ENCODE measurements at places on chromosomes 6 and 20. TPM values are rescaled to one million over a fixed set of nuclear protein-coding genes. Genes with fewer than 3 reads are reported as not detected.

PRSS35 gene
- total RNA-seq: 0.10 TPM

MRPL14 gene
- total RNA-seq: 82.0 TPM

TRIM31 gene
- not detected for total RNA-seq

CDH4 gene
- total RNA-seq: not detected

FAM217B gene
- 24.4 TPM for total RNA-seq

NKX2-2 gene
- not detected for total RNA-seq

GLP1R gene
- not detected for total RNA-seq

ARFGEF3 gene
- 1.5 TPM for total RNA-seq

APCDD1L gene
- total RNA-seq: 0.62 TPM

PFDN6 gene
- total RNA-seq: 101 TPM

SYCP2 gene
- 39.7 TPM for total RNA-seq

GFOD1 gene
- total RNA-seq: 0.62 TPM

CYP24A1 gene
- total RNA-seq: 3.0 TPM

- no peak for DNase-seq
Observed at GRCh38 chr6:113018351-113019151, 671.4 kb downstream of the RFPL4B start.

DNA sequence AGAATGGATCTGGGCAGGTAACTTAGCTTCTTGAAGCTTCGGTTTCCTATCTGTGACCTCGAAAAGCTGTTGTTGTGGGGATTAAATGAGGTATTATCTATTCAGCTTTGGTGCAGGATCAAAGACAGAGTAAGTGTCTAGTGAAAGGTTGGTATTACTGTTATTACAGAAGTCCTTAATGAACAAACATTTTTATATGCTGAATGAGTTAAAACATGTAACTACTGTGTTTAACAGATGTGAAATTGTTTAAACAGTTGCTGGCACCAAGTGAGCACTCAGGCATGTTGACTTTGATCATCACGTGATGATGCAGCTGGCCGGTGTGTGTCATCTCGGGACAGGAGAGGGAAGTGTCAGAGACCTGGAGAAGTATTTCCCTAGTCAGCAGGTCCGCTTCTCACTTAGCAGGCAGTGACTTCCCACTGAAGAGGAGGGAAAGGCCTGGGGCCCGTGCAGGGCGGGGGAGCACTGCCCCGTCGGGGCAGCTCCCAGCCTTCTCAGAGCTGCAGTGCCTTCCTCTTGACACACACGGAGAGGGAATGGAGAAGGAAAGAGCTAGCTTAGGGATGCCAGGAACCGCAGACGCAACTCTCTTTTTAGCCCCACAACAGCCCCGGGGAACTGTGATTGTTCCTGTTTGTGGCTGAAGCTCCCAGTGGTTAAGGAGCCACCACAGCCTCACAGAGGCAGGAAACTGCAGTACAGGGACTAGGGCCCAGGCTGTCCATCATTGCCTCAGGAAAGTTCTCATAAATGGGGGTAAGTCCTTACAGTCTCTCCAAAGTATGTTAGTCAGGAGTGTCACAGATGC is 18.0 kb downstream of the TUBB2A start:
- no peak for DNase-seq

DNA sequence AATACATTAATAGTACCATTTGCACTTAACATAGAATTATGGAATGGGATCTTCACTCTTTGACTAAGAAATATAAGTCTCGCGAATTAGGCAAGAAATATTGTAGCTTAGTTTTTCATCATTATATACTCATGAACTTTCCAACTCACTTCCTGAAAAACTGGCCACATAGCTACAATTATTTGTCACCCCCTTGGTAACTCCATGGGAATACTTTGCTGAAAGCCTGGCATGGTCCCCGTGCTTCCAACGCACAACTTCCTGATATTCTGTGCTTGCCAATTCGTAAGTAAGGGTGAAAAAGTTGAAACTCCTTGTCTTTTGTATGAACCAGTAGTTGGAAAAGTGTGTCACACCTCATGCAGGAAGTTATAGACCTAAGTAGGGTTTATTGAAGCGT is 23.7 kb upstream of the HLA-DQA1 start:
- DNase-seq: no peak

- DNase-seq: no peak
Observed at GRCh38 chr20:2468581-2469407, 1.8 kb downstream of the SNRPB start.

DNA sequence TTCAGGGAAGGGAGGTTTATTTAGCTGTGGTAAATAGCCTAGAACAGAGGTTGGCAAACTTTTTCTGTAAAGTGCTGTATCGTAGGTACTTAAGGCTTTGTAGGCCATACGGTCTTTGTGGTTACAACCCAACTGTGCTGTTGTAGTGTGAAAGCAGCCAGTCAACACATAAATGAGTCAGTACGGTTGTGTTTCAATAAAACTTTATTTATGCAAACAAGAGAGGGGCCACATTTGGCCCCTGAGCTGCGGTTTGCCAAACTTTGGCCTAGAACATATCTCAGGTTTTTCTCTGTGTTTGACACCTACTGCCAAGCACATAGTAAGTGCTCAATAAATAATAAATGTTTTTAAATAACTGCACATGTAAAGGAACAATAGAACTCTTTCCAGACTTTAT is 102.2 kb downstream of the RNF144B start:
- DNase-seq: no peak

DNA sequence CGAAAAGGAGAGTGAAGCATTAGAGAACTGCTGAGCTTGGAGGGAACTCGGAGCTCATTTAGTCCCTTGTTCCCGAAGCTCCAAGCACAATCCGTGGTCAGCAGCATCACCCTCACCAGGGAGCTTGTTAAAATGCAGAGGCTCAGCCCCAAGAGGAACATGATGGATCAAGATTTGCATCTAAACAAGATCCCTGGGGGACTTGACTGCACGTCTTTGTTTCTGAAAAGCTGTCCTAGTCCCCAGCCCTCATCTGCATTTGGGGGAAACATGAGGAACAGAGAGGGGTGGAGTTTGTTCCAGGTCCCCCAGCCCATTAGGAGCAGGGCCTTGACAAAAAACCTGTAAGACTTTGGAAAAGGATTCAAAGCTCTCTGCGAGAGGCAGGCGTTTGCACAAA is 4.1 kb upstream of the LBP start:
- no peak for DNase-seq

- no peak for DNase-seq
Observed at GRCh38 chr6:626236-626635, 30.7 kb downstream of the HUS1B start.

DNA sequence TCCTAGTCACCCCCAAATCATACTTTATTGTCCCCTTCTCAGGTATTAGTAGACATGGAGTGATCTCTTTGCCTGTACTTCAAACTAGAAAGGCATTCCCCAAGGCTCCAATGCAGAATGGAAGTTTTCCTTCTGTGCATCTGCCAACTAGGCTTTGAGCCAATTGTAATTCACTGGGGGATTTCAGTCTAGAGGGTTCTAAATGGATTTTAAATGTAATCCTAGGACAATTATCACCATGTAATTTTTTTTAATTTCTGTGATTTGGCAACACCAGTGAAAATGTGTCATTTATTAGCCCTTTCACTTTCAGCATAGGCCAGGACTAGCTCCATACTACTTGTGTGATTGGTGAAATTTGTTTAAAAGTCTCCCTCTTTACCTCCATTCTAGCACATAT is 557.6 kb upstream of the MARCKS start:
- DNase-seq: no peak

GRCh38 chr6:69895396-69895795 is 29.0 kb downstream of the COL19A1 start:
- DNase-seq: no peak

- DNase-seq: no peak
Observed at GRCh38 chr6:53136000-53136609, 12.5 kb downstream of the GCM1 start.

GRCh38 chr6:81086991-81087390 is 665.5 kb downstream of the TENT5A start:
- DNase-seq: no peak

GRCh38 chr6:54907355-54907754 is 60.8 kb downstream of the FAM83B start:
- DNase-seq: no peak

DNA sequence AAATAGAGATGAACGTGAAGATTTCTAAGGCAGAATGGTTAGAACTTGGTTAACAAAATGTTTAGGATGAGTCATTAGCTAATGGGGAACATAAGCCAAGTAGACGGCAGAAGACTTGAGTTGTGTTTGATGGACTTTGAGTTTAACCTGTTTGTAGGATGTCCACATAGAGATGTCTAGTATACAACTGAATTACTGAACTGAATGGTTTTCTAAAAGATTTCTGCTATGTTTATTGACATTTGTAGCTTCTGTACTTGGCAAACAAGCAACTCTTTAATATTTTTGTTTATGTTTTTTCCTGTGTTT is 54.5 kb upstream of the DYNLRB1 start:
- no peak for DNase-seq

DNA sequence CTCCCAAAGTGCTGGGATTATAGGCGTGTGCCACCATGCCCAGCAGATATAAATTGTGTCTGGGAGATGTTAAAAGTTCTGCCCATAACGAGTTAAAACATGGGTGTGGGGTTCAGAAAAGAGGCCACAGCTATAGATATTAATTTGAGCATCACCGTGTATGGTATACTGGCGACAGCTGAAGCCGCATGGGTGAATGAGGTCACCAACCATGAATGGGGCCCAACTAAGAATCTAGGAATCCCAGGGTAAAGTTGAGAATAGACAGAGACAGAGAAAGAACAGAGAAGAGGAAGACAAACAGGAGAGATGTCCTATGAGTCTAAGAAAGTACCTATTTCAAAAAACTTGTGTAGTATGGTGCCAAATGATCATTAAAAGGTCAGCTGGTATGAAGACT is 50.9 kb downstream of the ILRUN start:
- no peak for DNase-seq

DNA sequence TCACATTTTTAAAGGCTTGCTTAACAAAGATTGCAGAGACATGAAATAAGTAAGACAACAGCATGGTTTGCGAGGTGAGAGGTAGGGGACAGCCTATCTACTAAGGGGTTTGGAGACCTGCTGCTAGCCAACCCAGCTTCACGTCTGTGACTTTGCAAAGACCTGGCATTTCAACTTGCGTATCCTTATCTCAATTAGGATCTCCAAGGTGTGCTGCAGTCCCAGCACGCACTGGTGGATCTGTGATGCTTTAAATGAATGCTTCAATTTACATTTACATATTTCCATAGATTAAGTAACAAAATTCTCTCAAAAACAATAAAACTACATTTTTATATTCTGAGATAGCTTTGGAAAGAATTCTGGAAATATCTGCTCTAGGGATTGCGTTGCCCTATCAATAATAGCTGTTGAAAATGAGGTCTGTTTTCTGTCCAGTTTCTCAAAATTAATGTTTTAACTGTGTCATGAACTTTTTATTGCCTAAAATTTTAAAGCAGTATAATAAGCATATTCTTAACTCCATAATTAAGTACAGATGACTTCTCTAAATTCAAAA is 124.4 kb upstream of the EDN1 start:
- no peak for DNase-seq

DNA sequence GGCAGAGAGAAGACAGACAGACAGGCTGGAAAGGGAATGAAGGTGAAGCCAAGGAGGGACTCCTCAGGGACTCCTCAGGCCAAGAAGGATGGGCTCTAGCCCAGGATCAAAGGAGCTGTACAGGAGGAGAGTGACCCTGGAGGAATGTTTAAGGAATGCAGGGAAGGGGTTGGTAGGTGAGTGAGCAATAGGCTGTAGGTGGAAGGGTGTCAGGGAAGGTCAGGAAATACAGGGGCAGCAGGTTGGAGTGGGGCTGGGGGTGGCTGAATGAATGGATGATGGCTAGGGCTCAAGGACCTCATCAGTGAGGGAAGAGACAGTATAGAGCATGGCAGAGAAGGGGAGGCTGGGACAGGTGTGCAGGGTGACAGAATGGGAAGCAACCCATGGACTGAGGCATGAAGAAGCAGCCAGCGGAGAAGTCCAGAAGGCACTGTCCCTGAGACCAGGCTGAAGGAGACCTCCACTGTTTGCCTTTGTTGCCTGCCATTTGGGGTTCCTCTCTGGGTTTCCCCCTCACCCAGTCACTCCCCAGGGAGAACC is 13.2 kb downstream of the SYNGAP1 start:
- no peak for DNase-seq

- no peak for DNase-seq
Observed at GRCh38 chr6:34638834-34639736, 57.5 kb downstream of the ILRUN start.

DNA sequence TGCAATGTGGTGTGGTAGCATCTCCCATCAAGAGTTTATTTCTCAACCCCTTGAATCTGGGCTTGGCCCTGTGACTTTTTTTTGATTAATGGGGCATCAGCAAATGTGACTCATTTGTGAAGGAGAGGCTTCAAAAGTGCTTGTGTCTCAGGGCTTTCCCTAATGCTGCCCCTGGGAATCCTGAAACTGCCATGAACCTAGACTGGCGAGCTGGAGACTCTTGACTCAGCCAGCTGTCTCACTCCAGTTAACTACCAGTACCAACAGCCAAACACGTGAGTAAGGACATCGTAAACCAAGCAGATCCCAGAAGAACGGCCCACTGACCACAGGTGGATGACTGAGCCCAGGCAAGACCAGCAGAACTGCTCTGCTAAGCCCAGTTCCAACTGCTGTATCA is 72.8 kb upstream of the ADTRP start:
- no peak for DNase-seq

- no peak for DNase-seq
Observed at GRCh38 chr6:120816794-120817193, 517.5 kb downstream of the TBC1D32 start.

- DNase-seq: peak; percentile 53
Observed at GRCh38 chr6:152552616-152553209, 84.4 kb downstream of the SYNE1 start.

- peak; percentile 39 for DNase-seq
Observed at GRCh38 chr20:12012241-12013222, 94.8 kb downstream of the BTBD3 start.

DNA sequence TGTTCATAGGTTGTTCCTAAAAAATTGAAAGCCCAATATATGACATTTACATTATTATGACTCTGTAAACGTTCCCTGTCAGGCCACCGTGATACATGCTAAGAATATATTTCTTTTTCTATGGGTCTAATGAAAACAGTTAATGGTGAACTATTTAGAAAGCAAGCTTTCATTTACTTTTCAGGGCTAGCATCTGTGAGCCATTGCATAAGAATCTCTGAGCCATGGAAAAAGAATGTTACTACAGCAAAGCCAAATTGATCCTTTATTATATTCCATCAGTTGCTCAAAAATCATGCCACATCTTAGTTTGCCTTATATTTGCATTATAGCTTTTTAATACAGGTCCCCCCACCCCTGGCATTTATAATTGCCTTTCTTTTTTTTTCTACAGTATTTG is 275.5 kb downstream of the ZFAND3 start:
- peak; percentile 13 for DNase-seq

- DNase-seq: no peak
Observed at GRCh38 chr6:44738601-44739146, 351.2 kb downstream of the CDC5L start.

GRCh38 chr6:74879976-74880375 is 325.9 kb downstream of the COL12A1 start:
- DNase-seq: no peak
